ENCODE measurements at places on chromosomes 16 and 17.

- DNase-seq: no peak
These were observed 20.2 kb downstream of the CCDC42 start for GRCh38 chr17:8724451-8724850.

DNA sequence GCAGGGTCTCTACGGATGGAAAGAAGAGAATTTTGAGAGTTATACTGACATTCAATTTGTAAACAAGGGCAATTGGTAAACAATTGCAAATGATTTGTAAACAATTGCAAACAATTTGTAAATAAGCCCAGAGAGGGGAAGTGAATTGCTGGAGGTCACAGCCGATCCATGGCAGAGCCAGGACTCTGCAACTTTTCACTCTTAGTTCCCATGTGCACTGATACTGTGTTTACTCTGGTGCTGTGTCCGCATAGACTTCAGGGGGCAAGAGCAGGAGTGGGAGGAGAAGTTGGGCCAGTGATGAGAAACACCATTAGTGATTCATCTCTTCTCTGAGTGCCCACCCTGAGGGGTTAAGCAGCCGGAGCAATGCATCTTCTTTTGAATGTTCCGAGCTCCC lies 14.0 kb downstream of the SCNN1G start:
- DNase-seq: no peak

DNA sequence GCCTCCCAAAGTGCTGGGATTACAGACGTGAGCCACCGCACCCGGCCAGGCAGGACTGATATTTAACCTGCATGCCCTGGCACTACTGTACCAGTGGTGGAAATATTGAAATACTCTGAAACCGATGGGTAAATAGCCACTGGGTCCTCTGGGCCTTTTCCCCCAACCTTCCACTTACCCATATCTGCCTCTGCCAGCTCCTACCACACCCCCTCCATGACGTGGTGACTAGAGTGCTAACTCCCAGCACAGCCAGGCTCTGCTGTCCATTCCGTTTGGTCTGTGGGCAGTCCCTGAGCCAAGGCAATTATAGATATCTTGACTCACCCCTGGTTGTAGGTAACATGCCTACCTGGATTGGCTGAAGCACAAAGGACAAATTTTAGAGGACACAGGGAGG lies 187.8 kb downstream of the PRKCB start:
- DNase-seq: no peak

DNA sequence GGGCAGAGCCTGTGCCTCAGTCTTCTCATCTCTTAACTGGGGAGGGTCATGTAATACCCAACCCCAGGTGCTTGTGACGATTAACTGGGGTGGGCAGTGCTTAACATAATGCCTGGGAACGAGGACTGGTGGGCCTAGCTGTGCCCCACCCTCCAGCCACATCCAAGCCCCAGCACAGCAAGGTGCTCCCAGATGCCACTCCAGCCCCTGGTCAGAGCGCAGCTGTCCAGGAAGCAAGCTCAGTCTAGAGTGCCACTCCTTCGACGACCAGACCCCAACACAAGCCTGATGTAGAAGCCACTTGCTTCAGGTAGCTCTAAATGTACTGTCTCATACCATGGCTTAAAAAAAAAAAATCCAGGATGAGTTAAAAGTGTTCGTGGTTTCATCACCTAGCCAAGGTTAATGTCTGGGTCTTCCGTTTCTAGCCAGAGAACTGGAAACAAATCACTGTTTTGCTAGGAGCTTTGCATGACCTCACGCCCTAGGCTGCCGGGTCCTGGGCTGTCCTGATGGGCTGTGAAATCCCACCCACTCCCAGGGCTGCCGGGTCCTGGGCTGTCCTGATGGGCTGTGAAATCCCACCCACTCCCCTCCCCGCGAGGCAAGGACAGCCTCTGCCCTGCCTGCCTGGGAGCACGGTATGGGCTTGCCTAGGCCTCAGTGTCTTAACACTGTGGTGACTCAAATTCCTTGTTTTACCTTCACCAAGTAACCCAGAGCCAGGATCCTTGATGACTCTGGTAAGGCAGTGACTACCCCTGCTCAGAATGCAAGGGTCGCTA lies 7.7 kb downstream of the MIEF2 start:
- DNase-seq: no peak

GRCh38 chr17:33052856-33053255 lies 61.2 kb downstream of the SPACA3 start:
- no peak for DNase-seq

DNA sequence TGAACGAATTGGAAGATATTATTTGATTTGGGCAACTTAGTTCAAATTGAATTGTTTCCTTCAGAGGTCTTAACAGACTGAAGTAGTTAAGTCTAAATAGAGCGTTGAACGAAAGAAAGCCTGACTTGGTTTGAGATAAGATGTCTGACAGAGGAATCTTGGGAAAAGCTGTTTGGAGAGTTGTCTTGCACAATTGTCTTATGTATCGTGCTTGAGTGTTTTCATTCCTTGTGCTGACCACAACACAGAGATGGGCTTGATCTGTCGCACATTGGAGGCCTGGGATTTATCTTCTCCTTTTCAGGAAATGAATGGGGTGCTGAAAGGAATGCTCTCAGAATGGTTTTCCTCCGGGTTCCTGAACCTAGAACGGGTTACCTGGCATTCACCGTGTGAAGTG lies 7.8 kb downstream of the MLYCD start:
- DNase-seq: no peak

DNA sequence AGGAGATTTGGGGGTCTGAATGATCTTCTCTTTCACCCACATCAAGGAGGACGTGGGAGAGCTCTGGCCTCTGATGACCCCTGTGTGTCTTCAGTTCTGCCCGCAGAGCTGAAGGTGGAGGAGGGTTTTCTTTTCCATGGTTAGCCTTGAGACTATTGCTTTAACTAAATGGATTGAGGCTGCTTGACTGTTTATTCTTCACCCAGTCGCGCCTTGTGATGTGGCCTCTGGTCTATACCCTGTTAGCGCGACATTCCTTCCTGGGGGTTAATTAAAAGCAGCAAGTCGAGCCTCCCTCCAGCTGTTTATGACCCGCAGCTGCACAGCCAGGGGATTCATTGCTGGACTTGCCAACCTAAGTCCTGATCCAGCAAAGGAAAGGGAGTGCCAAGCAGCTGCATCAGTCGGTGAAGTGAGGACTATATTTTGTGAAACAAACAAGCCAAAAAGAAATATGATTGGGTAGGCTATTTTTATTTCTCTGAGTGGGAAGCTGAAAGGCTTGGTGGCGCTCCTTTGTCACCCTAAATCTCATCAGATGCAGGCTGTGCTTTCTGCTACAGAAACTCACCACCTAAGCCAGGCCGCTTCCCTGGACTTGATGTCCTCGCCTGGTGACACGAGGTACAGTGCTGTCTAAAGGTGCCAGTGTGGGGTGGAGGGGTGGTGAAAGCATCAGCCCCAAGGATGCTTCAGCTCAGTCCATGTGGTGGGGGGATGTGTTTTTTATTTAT lies 11.0 kb upstream of the SEC14L1 start:
- no peak for DNase-seq

- no peak for DNase-seq
These were observed 73.4 kb downstream of the WSB1 start for GRCh38 chr17:27367121-27367981.

DNA sequence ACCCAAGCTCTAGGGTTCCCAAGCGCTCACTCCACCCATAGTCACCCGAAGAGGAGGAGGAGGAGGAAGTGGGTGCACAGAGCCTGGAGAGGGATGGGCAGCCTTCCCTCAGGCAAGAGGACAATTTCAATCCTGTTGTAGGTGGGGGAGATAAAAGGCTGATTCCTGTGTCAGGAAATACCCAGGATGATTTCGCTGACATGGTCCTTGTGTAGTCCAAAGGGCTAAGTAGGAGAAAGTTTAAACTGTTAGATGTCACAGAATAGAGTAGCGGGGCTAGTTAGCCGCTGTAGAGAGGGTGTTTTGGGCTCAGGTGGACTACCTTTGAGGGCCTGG lies 1.3 kb upstream of the EXOC7 start:
- DNase-seq: no peak

- no peak for DNase-seq
These were observed 759.7 kb downstream of the CDH11 start for GRCh38 chr16:64362193-64362592.

DNA sequence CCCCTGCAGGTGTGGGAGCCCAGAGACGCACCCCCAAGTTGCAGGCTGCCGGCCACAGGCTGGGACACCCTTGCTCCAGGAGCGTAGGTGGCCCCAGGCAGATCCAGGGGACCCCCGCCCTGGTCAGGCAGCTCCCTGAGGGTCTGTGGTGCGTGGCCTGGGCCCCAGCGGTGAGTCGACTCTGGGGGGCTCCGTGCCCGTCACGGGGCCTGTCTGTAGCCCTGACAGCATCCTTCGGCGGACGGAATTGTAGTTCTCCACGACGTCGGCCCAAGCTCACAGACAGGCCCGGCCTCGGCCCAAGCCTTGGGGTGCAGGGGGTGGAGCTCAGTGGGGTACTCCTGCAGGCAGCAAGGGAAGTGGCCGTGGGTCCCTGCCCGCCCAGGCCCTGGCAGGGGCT lies 82.9 kb downstream of the LMF1 start:
- DNase-seq: no peak

All from activated gamma-delta T cell treated with anti-CD3 and anti-CD28 coated beads, Interleukin-2, amount 50 U/mL, for 16 hours (primary cell).